ENCODE measurements at places on chromosomes 4 and X.

- no peak for DNase-seq
Observed at GRCh38 chr4:139392797-139393196, 61.1 kb upstream of the RAB33B start.

- no peak for DNase-seq
Observed at GRCh38 chr4:24226023-24226422, 336.2 kb upstream of the PPARGC1A start.

GRCh38 chrX:133681421-133681820 lies 266.1 kb upstream of the GPC4 start:
- no peak for DNase-seq

DNA sequence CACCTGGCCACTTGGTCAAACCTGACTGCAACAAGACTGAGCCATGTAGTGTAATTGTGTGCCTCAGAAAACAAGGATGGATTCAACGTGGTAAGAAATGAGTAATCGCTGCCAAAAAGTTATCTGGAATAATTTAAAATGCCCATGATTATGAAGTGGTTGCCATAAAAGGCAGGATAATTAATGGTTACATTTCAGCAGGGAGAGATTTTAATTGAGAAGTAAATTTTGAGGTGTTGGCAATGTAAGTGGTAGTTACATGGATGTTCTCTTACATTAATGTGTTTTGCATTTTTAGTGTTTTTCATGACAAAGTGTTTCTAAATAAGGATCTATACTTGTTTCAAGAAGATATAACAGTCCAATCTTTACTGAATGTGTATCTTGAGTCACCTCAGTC lies 15.7 kb downstream of the HAUS3 start:
- DNase-seq, result no peak

- DNase-seq, result no peak
Observed at GRCh38 chrX:39144323-39144722, 343.1 kb downstream of the MID1IP1 start.

DNA sequence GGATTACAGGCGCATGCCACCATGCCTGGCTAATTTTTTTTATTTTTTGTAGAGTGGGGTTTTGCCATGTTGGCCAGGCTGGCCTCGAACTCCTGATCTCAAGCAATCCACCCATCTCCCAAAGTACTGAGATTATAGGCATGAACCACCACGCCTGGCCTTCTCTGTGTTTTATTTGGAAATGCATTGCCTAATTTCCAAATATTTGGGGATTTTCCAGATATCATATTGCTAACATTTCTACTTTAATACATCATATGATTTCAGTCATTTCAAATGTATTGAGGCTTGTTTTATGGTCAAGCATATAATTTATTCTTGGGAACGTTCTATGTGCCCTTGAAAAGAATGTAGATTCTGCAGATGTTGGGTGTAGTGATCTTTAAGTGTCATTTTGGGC lies 38.8 kb downstream of the FGF2 start:
- no peak for DNase-seq

- no peak for DNase-seq
Observed at GRCh38 chrX:10569946-10570345, 50.4 kb downstream of the MID1 start.

DNA sequence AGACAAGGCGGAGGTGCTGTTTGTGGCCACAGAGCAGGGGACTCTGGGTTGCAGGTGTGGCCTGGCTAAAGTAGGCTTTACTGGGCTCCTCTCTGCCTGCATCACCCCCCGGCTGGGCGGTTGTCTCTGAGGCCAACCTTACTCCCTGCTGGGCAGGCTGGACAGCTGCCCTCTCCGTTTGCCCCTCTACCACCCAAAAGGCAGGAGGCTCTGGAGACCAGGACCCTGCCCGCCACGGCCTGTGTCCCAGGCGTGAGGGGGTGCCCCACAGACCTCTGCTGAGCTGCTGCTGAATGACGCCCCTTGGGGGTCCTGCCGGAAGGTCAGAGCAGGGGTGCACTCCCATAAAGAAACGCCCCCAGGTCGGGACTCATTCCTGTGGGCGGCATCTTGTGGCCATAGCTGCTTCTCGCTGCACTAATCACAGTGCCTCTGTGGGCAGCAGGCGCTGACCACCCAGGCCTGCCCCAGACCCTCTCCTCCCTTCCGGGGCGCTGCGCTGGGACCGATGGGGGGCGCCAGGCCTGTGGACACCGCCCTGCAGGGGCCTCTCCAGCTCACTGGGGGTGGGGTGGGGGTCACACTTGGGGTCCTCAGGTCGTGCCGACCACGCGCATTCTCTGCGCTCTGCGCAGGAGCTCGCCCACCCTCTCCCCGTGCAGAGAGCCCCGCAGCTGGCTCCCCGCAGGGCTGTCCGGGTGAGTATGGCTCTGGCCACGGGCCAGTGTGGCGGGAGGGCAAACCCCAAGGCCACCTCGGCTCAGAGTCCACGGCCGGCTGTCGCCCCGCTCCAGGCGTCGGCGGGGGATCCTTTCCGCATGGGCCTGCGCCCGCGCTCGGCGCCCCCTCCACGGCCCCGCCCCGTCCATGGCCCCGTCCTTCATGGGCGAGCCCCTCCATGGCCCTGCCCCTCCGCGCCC lies 920 bp downstream of the HTT-AS start:
- DNase-seq, result no peak

- no peak for DNase-seq
Observed at GRCh38 chr4:173934201-173934600, 349.3 kb downstream of the FBXO8 start.

- no peak for DNase-seq
Observed at GRCh38 chr4:68129793-68130192, at the start of gene TMPRSS11F. TMPRSS11F (minus strand) TSS chr4:68129869; CDS start chr4:68129820, 49 bp downstream.

DNA sequence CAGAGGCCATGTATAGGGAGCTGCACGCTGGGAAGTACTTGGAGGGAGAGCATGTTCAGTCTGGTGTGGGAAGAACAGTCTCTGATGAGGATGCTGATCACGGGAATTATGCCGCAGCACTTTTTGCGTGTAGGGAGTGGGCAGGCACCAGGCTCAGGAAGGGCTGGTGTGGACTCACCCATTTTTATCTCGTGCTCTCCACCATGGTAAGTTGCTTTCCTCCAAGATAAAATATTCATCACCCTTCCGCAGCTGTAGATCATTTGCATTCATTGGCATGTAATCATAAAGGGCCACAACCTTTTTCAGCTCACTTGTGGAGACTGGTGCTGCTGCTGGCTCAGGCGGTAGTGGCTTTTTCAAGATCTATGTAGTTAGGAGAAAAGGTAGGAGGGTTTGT lies 11.8 kb upstream of the TIMM8A start:
- no peak for DNase-seq

DNA sequence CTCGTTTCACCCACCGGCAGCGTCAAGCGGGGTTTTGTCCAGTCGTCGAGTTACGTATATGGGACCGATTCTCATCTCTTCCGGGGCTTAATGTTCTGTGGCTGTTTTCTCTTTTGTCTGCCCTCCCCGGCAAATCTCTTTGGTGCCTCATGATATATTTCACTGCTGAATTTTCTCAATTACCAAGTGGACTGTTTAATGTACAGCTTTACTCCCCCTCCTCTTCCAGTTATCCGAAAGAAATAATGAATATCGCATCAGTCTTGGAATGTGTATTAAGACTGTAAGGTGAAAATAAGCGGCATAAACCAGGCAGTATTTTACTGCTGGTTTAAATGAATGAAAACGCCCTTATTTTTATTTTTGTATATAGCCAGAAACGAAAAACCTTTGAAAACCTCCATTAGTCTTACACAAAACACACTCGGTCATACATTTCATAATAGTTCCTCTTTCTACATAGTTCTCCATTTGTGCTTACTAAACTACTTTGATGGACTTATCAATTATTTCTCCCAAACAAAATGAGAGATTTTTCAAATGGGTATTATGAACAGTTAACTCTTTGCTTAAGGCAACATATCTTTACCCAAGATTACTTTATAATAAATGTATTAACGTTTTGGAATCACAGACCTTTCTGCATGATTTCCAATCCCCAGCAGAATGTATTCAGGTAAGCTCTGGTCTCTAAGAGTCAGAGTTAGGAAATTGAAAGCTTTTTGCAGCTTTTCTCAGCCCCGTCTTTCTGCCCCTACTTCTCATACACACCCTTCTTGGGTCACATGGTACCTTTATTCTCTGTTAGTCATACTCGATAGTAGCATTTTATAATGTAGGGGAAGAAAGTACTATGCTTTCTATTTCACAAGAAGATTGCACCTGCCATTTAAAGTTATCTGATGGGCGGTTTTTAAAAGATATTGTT lies 979 bp downstream of the RP2 start:
- no peak for DNase-seq

- DNase-seq, result no peak
Observed at GRCh38 chr4:55553441-55554201, 6.9 kb upstream of the CLOCK start.

GRCh38 chrX:81174286-81174685 lies 27.4 kb downstream of the HMGN5 start:
- DNase-seq, result no peak

- DNase-seq, result no peak
Observed at GRCh38 chr4:117249333-117249732, 164.0 kb upstream of the TRAM1L1 start.

GRCh38 chrX:138791551-138791950 lies 80.0 kb upstream of the FGF13 start:
- DNase-seq, result no peak

- no peak for DNase-seq
Observed at GRCh38 chr4:81538716-81539427, 67.2 kb upstream of the RASGEF1B start.

DNA sequence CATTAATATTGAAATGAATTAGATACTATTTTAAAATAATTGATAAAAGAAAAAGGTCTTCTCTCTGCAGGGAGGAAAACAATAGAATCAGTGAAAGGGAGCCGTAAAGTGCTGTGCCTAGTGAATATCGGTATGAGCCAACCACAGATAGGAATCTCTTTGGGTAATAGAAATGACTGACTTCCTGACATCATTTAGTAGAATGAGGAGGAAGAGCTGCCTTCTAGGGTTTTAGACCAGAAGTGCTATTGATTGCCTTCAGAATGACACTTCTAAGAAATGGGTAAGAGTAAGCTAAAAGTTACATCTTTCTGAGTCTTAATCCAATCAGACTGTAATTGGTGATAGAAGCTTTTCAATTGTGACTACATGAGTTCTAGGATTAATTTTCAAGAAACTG lies 134.0 kb upstream of the MAP9 start:
- no peak for DNase-seq

DNA sequence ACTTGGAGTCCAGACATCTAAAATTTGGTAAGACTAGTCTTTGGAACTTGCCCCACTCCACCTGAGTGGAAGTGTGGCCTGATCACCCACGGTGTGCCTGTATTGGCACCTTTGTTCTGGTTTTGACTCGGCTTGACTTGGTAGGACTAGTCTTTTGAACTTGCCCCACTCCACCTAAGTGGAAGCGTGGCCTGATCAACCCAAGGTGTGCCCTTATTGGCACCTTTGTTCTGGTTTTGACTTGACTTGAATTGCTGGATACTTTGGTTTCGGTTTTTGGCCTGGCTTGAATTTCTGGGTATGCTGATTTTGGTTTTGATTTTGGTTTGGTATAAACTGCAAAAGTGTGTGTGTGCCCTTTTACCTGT lies 44.7 kb upstream of the UGT2B7 start:
- no peak for DNase-seq

GRCh38 chrX:17425136-17425535 lies 50.1 kb downstream of the NHS start:
- no peak for DNase-seq

All from stimulated activated CD4-positive, alpha-beta T cell treated with anti-CD3 and anti-CD28 coated beads, TNF-alpha, amount 100 ng/mL, for 4 hours (primary cell).